ENCODE measurements at places on chromosomes 2 and 18.

- DNase-seq: no peak
Observed at GRCh38 chr2:173090276-173090877, 14.7 kb downstream of the MAP3K20 start.

GRCh38 chr2:168025487-168026202 lies 221.8 kb downstream of the STK39 start:
- DNase-seq: no peak

DNA sequence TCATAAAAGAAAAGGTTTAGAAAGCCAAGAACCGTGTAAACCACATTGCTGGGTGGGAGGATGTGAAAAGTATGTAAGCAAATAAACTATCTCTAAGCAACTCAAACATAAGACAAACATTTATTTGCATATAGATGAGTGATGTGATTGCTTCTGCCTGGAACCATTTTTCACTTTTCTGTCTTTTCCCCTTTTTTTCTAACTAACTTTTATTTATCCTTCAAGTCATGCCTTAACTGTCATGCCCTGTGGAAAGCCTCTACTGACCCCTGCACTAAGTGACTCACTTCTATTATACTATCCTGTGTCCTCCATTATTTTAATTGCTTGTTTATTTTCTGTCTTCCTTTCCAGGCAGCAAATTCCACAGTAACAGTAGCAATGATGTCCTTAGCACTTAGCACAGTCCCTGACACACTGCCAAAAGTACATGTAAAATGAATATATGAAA lies 87.5 kb upstream of the CTAGE1 start:
- DNase-seq: no peak

DNA sequence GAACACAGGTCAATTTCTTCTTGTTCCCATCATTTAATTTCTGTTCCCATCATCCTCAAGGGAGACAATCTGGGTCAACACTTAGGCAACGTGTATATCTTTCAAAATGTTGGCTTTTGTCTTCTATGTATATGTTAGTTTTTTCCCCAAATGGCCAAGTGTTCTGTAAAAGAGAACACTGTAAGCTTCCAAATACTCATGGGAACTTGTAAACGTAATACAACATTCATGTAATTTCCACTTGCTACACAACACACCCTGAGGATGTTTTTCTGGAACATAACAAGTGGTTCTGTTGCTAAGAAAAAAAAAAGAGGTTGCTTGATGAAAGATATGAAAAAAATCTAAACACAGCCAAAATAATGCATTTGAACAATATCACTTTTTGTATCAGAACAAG lies 149.1 kb downstream of the ATAD2B start:
- DNase-seq: no peak

DNA sequence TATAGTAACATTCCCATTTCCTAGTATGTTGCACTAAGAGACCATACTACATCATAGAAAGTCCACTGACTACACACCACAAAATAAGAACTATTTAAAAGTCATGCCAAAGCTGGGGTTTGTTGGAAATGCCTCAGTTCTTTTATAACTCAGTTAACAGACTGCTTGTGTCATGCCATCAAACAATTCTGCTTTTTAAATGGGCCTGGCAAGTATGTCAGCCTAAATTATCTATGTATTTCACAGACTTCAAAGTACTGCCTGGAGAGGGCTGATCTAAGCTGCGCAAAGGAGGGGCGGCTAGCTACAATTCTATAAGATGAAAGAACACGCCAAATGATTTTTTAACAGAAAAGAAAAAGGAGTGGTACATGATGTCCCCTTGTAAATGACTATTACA lies 49.6 kb downstream of the FARSB start:
- no peak for DNase-seq

DNA sequence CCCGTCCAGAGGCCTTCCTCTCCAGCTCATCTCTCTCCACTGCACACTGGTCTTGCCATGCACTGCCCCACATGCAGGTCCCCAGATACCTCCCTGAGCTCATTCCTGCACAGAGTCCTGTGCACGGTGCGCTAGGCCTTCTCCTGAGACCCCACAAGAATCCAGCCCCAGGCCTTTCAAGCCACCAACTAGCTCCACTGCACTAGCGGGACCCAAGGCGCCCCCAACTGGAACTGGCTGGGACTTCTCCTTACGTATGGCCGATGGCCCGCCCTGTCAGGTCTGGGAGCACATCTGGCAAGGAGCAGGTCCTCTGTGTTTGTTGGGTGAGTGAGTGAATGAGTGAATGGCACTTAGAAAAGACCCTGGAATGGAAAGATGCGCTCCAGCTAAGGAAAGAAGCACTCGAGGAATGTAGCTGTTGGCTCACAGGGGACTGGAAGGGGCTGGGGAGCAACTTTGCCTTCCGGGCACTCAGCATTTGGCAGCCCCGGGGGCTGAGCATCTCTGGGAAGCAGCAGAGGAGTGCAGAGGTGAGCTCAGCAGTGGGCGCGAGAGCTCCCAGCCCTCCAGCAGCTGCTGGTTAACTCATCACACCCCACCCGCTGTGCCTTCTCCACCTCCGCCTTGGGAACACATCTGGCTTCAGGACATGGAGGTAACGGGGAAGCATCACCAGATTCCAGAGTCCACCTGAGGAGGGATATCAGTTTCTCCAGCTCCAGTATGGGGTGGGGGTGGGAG lies 223.1 kb downstream of the GLI2 start:
- DNase-seq: no peak

DNA sequence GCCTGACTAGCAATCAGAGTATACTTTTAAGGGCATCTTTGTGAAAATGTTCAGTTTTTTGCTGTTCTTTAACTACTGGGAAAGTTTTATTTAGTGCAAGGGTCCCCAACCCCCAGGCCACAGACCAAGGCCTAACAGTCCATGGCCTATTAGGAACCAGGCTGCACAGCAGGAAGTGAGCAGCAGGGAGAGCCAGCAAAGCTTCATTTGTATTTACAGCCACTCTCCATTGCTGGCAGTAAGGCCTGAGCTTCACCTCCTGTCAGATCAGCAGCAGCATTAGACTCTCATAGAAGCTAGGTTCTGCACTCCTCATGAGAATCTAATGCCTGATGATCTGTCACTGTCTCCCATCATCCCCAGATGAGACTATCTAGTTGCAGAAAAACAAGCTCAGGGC lies 17.1 kb upstream of the NR4A2 start:
- no peak for DNase-seq

GRCh38 chr2:185859506-185859905 lies 120.9 kb downstream of the FSIP2 start:
- DNase-seq: no peak

DNA sequence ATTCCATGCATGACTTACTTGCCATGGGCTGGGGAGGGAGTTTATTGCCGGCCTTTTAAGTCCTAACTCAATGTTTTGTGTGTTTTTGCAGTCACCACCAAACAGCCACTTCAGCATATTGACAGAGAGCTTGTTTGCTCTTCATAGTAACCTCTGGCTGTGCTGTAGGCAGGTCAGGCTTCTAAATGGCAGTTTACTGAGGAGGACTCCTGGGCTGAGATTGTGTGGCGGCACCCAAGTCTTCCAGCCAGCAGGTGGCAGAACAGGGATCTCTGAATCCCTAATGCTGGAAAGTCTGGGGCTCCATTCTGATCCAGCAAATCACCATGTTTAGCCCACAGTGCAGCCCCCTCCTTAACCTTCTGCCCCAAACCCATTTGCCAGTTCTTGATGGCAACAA lies 121.2 kb downstream of the CAPN13 start:
- DNase-seq: no peak

DNA sequence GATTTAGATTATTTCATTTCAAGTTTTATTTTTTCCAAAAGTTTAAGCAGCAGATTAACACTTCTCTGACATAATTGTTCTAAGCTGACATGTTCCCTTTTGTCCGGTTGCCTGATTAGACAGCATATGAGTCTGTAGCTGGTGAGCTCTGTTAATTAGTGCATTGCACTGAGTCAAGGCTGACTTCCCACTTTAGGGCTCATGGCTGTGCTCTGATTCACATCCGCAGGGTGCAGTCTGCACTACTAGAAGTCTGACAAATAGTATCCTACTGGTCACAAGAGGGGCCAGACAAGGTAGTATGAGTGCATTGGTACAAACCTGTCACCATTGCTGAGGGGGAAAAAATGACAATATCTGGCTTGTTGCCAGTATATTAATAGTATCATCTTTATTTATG lies 443.9 kb upstream of the ZNF804A start:
- DNase-seq: no peak

GRCh38 chr2:11562011-11562410 lies 28.2 kb downstream of the GREB1 start:
- DNase-seq: no peak

DNA sequence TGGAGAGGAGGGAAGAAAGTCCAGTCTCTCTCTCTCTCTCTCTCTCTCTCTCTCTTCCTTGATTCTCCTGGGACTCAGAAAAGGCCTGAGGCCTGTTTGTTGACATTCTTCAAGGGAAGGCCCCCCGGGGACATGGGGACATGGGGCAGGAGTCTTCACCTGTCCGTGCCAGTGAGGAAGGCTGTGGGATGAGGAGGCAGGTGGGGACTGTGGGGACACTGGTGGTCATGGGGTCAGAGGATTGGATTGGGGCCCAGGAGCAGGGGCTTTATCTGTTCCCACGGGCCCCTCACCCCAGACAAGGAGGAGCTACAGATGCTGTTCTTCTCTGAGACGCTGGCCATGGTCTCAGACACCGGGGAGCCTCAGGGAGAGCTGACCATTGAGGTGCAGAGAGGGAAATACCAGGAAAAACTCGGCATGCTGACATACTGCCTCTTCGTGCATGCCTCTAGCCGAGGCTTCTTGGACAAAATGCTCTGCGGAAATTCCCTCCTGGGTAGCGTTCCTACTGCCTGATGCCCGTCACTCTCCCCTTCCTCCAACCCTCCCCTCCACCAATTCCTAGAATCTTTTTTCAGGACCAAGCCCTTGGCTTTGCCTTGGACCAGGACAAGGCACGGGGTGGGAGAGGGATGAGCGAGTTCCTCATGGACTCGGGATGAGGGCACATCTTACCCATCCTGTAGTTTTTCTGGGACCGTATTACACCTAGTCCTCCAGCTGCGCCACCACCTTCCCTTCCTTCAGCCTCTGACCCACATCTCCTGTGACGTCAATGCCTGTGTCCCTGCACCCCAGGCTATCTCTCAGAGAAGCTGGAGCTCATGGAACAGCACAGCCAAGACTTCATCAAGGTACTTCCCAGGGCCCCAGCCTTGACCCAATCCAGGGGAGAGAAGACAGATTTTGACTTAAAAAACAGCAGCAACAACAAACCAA lies 850 bp downstream of the CATIP start:
- DNase-seq: no peak

GRCh38 chr2:28393114-28393836 lies 617 bp downstream of the FOSL2 start:
- peak; percentile 41 for DNase-seq

DNA sequence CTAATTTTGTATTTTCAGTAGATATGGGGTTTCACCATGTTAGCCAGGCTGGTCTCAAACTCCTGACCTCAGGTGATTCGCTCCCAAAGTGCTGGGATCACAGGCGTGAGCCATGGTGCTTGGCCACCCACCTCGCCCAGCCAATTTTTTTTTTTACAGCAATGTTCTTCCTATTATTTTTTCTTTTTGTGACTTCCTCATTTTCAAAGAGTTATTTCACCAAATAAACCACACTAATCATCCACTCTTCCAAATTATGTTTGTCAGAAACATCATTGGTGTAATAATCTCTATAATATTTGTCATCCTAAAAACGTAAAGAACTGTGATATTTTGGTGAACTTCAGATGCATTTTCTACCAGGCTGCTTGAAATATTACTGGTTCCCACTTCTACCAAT lies 16.3 kb upstream of the PDCL3 start:
- no peak for DNase-seq

- no peak for DNase-seq
Observed at GRCh38 chr2:151204756-151205155, 56.9 kb downstream of the RBM43 start.

- no peak for DNase-seq
Observed at GRCh38 chr18:67794521-67794920, 278.0 kb upstream of the DSEL start.

GRCh38 chr2:168810235-168810634 lies 7.8 kb downstream of the NOSTRIN start:
- no peak for DNase-seq

DNA sequence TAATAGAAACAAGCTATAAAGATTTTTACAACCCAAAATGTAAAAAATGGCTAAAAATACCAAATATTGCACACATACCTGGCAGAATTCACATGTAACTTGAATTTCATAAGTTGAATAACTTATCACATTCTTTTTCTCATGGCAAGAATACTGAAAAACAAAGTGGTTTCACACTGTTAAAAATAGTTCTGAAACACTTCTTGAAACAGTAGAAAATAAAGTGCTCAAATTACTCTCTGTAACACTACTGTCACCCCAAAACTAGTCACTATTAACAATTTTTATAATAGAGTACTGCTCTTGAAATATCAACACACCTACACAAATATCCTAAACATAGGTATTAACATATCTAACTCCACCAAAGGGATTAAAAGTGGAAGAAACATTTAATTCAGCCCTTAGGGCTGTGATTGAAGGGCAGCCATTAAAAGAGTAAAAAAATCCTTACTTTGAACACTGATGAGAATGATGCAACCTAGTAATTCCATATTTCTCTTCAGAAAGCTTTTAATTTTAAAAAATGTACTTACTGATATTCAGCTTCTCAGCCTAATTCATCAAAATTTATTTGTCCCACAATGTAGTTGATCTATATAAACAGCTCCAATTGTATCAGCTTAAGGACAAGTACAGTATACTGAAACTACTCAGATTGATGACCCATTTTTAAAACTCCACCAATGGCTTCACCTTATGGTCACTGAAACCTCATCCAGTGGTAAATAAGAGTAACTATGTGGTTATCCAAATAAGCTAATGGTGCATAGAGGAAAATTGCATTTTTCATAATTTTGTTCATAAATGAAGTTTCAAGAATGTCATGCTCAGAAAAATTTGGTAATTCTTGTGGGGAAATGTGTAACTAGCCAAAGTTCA lies 31.4 kb downstream of the ATF2 start:
- DNase-seq: no peak

- DNase-seq: no peak
Observed at GRCh38 chr2:68837861-68838341, 33.3 kb downstream of the BMP10 start.

DNA sequence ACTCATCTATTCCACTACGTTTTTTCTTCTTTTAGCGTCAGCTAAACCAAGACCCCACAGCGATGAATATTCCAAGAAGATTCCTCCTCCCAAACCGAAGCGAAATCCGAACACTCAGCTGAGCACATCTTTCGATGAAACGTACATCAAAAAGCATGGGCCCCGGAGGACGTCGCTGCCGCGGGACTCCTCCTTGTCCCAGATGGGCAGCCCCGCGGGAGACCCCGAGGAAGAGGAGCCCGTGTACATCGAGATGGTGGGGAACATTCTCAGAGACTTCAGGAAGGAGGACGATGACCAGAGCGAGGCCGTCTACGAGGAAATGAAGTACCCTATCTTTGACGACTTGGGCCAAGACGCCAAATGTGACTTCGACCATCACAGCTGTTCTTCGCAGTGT lies 182.4 kb downstream of the NYAP2 start:
- DNase-seq: no peak

- DNase-seq: no peak
Observed at GRCh38 chr2:224646242-224646846, 61.2 kb upstream of the CUL3 start.

GRCh38 chr2:19675003-19675629 lies 226.7 kb downstream of the TTC32 start:
- no peak for DNase-seq

Data from GM12892 (cell line).